ENCODE measurements at places on chromosomes 16 and 17.

GRCh38 chr17:29807520-29808361, 122.3 kb downstream of the SSH2 start:
- peak; percentile 48 for DNase-seq

DNA sequence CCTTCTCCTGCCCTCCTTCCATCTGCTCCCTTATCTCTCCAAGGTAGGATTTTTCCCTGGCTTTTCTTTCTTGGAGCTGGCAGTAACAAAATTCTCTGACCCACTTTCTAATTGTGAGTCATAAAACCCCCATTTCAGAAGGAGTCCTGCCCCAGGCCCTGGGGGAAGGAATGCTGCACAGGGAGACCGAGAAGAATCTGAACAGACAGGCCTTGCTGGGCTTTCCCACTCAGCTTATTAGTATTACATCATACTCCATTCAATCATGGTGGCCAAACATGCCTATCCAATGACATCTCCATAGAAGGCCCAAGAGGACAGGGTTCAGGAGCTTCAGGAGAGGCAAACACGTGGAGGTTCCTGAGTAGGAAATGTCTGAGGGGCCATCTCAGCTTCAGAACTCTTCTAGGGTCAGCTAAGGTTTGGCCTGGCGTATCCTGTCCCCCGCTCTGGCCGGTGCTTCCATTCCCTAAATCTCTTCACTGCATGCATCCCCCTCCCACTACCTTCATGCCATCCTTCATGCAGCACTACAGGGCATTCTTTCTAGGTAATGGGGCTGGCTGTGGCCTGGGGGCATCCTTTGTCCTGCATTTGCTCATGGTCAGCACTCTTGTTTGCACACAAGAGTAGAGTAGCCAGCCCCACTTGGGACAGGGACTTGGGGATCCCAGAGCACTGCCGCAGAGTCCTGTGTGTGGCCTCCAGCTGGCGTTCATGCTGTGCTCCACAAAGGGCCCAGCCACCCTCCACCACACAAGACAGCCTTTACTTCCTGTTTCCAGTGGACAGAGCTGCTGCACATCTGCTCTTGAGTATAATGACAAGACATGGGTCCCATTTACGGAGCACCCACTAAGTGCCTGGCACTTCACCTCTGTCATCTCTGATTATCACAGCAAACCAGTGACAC, 8.2 kb downstream of the SLC6A2 start:
- no peak for DNase-seq

DNA sequence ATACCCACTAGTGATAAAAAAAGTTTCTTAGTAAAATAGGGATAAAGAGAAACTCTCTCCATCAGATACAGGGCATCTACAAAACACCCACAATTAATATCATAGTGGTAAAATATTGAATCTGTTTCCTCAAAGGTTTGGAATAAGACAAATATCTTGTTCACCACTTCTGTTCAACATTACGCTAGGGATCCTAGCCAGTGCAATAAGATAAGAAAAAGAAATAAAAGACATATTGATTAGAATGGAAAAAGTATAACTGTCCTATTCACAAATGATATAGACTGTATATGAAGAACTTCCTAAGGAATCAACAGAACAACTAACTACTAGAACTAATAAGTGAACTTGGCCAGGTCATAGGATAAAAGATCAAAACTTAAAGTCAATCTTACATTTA, 12.9 kb downstream of the LPCAT2 start:
- no peak for DNase-seq

- DNase-seq: no peak
Measured at GRCh38 chr16:396199-396598, 800 bp upstream of the NME4 start.

DNA sequence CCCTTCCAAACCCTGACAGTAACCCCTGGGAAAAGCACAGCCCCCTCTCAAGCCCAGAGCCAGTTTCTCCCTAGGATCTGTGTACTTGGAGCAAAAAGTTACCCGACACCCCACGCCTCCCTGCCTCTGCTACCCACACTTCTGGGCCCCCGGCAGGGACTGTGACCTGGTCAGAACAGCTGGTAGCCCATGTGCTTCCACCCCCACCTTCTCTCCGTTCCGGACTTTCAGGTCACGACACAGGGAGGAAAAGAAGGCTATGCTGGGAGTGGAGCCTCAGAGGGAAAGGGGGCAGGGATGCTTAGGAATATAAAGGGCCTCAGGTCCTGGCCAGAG, 6.4 kb downstream of the PPY start:
- DNase-seq: no peak

GRCh38 chr16:73199214-73199613, 151.3 kb upstream of the ZFHX3 start:
- no peak for DNase-seq

GRCh38 chr17:78993241-78993956, 13.7 kb upstream of the LGALS3BP start:
- no peak for DNase-seq

DNA sequence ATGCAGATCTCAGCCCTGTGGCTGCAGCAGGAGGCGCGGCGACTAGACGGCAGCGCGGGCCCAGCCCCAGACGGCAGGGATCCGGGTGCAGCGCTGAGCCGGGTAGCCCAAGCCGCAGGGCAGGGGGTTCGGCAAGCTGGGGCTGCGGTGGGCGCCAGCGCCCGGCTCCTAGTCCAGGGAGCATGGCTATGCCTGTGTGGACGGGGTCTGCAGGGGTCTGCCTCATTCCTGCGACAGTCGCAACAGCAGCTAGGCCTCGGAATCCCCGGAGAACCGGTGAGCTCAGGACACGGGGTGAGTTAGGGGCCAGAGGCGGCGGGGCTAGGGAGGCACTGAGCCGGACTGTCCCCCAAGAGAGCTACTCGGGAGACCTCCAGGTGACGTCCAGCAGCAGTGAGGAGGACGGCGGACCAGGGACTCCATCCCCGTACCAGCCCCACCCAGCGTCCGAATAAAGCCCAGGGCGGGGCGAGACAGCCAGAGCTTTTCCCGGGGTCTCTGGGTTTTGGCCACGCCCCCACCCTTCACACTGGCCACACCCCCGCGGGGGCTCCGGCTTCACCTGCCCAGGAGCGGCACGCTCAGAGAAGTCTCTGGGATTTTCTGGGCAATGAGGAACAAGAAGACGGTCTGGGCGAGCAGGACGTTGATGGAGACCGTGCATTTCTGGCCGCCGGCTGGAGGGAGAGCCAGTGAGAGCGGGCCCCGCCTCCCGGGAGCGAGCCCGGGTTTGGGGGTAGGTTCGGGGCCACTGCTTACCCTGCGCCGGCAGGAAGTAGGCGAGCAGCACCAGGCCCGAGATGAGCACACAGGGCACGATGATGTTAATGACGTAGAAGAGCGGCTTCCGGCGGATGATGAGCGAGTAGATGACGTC, 1.1 kb downstream of the C17orf107 start:
- no peak for DNase-seq

DNA sequence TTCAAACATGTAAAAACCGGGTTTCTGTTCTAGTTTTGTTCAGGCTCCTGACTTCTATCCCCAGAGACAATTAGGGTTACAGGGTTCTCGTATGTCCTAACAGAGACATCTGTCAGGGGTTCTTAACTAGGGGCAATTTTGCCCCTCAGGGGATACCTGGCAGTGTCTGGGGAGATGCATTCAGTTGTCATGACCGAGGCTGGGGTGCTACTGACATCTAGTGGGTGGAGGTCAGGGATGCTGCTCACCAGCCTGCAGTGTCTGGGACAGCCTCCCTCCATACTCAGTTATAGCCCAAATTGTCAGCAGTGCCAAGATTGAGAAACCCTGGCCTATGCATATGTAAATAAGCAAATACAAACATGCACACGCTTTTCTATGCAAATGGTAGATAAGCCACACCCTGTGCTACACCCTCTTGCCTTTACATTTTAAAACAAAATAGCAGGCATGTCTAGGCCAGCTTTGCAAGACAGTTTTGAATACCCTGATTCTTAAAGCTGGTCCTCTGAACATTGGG, 37.4 kb downstream of the CLEC16A start:
- DNase-seq: no peak

GRCh38 chr16:83609178-83609577, 198.6 kb upstream of the HSBP1 start:
- no peak for DNase-seq

GRCh38 chr17:2336852-2337543, at the start of gene SGSM2:
SGSM2 (plus strand) TSS chr17:2337501; CDS start chr17:2337689, 188 bp downstream.
- peak; percentile 43 for DNase-seq

DNA sequence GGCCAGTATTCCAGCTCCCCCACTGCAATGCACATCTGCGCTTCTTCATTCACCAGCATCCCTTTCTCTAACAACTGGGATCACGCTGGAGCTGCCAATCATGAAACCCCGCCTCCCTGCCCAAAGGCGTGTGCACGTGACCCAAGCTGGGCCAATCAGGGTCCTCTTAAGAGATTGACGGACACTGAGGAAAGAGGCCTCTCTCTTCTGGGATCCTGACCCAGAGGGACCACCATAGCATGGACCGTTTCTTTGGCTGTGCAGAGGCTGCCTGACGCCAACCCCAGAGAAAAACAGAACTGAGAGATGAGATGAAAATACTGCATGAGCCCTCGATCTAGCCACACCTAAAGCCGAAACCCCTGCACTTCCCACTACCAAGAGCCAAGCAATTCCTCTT, 32.0 kb downstream of the COTL1 start:
- DNase-seq: no peak

- no peak for DNase-seq
Measured at GRCh38 chr16:7979448-7980132, 610.7 kb downstream of the TMEM114 start.

DNA sequence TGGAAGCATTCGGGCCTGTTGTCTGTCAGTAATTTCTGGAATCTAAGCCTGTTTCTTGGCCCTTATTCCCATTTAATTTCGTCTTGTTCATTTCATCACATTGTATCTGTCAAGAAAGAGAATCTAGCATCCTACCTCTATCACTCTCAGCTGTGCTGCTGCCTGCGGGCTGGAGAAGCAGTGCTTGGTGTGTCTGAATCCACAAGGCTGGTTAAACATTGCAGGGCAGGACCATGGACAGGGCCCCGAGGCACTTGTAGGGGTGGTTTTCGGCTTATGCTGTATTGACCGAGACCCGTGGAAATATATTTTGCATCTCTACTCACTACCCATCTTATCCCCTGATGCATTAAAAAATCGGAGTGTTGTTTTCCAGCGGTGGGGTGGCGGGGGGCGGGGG, 3.1 kb downstream of the RAB11FIP4 start:
- DNase-seq: no peak

DNA sequence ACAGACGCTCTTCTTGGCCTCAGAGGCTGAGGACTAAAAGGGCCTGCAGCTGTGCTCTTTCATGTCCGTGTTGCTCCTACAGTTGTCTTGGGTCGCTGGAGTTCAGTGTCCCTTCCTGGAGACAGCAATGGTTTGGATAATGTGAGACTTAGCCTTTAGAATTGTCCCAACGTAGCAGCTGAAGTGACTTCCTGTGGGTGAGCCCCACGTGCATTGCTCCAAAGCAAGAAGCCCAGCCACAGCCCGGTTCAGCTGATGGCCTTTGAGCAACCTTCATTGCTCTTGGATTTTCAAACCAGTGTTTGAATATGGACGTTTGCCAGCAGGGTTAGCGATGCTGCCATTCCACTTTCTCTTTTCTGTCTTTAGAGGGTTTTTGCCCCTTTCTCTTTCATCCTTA, 19.7 kb downstream of the TMEM11 start:
- peak; percentile 64 for DNase-seq

GRCh38 chr16:57510016-57510871, 24.0 kb upstream of the DOK4 start:
- DNase-seq: no peak

DNA sequence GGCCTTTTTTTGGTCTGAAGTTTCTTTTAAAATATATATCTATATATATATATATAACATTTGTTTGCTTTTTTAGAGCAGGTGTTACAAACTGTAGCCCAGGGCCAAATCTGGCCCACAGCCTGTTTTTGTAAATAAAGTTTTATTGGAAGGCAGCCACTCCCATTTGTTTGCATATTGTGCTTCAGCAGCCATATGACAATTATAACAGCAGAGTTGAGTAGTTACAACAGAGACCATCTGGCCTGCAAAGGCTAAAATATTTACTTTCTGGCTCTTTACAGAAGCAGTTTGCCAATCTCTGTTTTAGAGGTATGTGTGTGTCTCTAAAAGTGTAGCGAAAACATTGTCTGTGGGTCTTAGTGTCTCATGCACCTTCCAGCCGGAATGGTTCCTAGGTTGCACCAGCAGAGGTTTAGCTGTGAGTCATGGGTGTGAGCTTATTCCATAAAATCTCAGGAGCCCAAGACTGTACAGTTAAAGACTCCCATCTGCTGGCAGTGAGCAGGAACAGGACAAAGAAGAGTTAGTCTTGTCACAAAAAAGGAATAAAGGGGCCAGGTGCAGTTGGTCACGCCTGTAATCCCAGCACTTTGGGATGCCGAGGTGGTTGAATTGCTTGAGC, 23.8 kb downstream of the LCMT1 start:
- DNase-seq: no peak

GRCh38 chr17:31586946-31587345, 195.5 kb downstream of the RAB11FIP4 start:
- DNase-seq: no peak

GRCh38 chr17:37643118-37643766, at the start of gene DDX52:
DDX52 (minus strand) TSS chr17:37643446; CDS start chr17:37643420, 26 bp downstream.
- DNase-seq: peak; percentile 86

DNA sequence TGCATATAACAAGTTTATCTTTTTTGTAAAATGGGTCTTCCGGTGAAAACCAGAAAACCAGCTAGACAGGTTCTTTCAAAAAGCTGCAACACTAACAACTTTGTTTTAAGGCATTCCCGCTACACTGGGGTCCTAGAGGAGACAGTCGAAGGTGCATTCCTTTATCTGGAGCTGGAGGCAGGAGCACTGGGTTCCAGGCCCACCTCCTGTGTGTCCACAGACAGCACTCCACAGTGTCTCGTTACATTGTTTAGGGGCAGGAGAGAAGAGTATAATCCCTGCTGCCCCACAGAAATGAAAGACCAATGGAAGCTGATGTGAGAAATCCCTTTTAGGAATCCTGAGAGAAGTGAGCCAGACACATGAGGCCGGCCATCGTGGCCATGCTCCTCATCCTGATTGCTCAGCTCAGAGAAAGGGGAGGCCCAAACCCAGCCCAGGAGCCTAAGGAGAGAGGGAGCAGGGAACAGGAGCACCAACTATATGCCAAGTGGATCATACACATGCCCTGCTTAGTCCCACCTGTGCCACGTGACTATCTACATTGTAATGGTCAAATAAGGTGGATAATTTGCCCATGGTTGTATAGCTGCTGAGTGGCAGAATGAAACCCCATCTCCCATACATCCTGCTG, 59.5 kb downstream of the CCDC182 start:
- no peak for DNase-seq

DNA sequence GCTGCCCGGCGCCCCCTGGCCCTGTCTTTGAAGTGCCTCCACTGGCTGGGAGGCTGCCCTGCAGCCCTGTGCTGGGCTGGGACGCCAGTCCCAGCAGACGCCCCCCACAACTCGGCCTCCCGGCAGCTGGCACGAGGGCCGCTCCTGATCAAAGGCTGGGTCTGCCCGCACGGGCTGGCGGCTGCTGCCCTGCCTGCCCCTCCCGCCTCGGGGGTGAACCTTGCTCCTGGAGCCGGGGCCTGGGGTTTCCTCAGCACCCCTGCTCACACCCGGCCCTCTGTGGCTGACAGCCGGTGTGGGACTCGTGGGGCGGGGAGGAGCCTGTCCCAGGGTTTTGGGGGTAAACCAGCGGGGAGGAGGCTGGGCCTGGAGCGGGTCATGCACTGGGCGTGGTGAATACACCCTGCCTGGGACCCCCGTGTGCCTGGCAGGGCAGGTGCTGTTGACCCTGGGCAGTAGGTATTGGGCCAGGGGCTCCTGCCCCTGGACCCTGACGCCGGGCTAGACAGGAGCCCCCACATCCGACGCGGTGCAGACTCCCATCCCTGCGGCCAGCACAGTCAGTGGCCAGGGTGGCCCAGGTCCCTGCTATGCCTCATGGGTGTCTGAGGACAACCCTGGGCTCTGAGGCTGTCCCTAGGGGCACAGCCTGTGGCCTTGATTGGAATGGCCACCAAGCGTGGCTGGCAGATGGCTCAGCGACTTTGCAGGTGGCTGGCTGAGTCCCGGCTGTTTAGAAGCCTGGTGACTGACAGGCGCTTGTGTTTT, 21.7 kb downstream of the CENPX start:
- no peak for DNase-seq

Data from NCI-H1105 treated with DMSO at 0.1 percent for 48 hours (cell line).